ENCODE measurements at places on chromosomes 11 and 22.

- peak; percentile 81 for DNase-seq
These were observed 1.7 kb downstream of the TKFC start for GRCh38 chr11:61334434-61335354.

GRCh38 chr11:112786886-112787530, 174.2 kb upstream of the NCAM1 start:
- DNase-seq = no peak

DNA sequence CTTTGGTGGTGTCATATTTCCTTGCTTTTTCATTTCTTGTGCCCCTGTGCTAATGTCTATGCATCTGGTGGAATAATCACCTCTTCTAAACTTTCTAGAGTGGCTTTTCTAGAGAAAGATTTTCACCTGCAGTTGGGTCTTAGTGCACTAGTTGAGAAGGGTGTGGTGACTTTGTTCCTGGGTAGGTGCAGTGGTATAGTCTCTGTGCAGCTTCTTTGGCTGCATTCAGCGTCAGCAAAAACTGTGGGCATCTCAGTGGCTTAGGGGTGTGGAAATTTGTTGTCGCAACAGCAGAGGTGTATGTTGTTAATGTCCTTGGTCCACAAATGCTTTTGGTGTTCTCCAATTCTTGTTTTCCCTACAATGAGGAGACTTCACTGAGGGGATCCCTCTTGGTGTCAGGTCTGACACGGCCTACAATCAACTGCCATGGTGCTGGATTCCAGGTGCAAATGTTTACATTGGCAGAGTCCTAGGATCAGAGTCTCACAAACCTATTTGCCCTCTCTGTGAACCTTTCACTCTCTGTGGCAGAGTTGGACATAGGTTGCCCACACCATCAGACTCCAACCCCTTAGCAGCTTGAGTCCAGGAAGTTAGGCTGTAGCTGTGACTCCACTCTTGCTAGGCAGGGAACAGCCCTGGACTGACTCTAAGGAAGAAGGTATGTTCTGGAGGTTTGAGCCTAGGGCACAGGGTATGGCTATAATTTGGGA, 48.8 kb downstream of the GDPD4 start:
- no peak for DNase-seq

DNA sequence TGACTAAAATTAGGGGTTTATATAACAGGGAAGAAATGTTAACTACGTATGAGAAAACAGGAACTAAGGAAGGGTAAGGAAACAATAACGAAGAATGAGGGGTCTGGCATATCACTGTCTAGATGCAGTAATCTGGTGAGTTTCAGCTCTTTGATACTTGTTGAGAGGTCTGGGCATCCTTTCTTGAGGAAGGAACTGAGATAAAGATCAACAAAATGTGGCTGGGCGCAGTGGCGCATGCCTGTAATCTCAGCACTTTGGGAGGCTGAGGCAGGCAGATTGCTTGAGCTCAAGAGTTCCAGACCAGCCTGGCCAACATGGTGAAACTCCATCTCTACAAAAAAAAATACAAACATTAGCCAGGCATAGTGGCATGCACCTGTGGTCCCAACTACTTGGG, 2.7 kb downstream of the DCDC1 start:
- no peak for DNase-seq

DNA sequence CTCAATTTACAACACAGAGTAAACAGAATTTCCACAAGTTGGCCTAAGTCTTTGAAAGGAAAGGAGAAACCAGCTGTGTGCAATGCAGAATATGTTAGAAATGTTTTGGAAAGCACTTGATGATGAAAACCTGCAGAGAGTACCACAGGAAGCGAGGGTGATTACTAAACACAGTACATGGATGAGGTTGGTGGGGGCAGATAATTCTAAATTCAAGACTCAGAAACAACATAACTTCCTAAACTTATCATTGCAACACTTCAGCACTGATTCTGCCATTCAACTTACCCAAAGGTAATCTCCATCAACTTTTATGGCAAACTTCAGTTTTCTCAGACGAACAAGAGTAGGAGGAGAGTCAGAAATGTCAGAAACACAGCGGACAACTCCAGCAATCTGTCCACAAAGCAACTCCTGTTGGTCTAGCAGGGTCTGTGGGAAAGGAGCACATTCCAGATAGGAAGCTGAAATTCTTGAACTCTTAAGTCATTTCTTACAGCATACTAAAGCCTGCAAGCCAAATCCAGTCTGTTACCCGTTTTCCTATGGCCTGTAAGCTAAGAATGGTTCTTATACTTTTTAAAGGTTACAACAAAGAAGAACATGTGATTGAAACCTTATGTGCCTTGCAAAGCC, 6.8 kb downstream of the HPS4 start:
- DNase-seq = peak; percentile 63

DNA sequence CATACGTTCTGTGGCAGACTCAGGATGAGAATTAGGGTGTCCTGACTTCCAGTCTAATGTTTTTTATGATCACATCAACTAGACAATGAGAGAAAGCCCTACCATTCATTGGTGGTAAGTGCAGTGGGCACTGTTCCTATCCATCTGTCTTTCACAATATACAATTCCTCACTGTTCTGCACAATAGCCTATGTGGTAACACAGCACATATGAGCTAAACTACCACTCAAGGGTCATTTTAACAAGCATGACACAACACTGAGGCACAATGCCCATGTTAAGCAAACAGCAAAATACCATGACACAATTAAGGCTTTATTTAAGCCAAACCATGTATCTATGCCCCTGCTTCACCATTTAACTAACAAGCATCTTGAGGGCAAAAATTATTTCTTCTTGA, 52.3 kb downstream of the SIK3 start:
- peak; percentile 41 for DNase-seq

DNA sequence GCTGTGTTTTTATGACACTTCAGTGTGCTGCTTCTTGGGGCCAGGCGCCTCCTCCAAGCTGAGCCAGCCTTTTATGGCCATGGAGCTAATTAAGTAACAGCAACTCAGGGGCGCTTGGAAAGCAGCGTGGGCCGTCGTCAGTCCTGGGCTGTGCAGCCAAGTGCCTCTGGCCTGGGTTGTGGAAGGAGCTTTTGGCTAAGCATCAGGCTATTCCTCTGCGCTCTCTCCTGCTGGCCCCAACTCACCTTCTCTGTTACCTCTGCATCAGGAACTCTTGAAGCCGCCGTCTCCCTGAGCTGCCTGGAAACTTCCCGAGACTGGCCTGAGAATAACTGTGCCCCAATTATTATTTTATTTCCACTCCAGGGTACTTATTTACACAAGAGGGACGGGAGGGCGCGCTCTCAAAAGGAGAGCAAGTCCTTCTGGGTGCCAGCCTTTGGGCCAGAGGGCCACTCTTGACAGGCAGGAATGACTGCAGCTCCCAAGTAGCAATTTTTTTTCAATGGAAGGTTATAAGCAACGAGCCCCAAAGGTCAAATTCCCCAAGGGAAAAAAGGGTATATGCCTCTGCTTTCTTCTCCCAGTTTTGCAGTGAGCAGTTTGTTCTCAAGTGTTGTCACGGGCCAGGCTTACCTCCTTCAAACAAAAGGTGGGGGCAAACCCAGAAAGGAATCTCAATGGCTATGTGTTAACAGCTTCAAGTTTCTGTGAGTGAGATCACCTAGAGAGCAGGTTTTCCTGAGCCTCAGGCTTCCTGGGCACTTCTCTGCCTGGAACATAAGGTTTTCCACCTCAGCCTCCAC, 38.5 kb upstream of the NAV2 start:
- DNase-seq = no peak

DNA sequence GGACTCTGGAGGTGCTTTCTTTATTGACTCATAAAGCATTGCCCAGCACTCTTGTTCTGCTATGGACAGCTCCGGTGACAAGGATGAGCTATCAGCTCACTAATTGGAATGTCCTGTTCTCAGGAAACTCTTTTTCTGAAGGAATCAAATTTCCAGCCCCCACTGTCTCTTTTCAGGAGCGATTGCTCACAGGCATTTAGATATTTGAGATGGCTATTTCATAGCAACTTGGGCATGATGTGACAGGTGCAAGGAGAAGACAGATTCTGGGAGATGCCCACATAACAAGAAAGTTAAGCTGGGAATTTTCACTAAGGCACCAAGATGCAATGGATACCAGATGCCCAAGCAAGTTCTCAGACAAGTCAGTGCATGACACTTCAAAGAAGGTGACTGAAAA, 123.4 kb upstream of the CSNK2A3 start:
- no peak for DNase-seq

GRCh38 chr11:129530154-129530895, 154.7 kb downstream of the BARX2 start:
- no peak for DNase-seq

DNA sequence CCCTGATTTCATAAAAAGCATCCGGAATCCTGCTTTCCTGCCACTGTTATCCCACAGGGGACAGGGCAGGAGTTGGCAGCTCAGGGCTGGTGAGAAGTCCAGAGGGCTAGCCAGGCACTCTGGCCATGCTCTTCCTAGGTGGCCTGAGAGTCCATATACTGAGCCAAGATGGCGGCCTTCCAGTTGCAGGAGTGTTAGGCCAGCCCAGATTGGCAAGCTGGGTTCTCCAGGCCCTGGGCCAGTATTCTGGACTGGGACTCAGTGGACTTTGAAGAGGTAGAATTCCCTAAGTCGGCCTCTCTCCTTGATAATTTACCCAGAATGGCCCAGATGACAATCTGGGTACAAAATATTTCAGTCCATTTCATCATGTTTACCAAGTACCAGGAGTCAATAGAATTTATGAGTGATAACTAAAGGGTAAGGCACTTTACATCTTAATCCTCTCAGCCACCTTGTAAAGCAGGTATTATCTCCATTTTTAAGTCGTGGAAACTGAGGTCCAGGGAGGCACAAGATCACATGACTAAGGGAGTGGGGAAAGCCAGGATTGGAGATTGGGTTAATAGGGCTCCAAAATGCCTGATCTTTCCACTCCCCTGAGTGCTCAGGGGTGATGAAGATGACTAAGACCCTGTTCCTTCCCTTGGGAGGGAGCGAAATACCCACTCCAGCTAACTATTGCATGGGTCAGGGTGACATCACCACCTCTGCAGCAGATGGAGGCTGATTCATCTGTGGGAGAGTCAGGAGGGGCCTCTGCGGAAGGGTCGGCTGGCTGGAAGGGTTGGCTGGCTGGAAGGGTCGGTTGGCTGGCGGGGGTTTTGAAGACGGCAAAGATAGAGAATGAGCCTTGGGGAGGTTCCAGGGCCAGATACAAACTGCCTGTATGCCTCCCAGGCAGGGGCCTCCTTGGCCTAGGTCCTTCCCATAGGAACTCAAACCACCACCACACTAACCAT, 1.2 kb upstream of the MICALL1 start:
- peak; percentile 98 for DNase-seq

GRCh38 chr11:64877390-64878222, 815 bp downstream of the EHD1 start:
- no peak for DNase-seq

DNA sequence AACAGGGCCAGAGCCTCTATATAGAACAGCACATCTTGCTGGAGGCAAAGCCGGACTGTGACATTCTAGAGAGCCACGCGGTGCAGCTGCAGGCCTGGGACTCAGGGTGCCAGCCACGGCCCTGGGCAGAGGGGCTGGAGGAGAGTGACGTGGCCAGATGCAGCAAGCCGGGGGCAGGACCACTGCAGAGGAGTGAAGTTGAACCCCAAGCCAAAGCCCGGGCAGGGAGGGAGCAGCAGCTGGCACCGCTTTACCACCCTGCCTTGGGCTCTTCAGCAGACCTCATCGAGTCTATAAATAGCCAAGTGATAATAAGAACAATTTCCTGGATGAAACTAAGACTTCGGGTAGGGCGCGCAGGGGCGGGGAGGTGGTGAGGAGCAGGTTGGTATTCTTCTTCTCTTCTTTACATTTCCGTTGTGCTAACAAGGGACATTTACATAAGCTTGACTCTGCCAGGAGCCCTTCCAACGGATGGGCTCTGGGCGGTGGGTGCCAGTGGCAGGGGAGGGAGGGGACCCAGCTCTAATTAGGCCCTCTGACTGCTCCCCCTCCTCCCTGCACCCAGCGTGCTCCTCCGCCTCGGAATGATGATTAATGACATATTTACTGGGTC, 110.2 kb downstream of the ST3GAL4 start:
- no peak for DNase-seq

GRCh38 chr11:116332391-116332790, 440.4 kb downstream of the BUD13 start:
- DNase-seq = no peak

- no peak for DNase-seq
These were observed 60.0 kb upstream of the NECTIN1 start for GRCh38 chr11:119788911-119789560.

DNA sequence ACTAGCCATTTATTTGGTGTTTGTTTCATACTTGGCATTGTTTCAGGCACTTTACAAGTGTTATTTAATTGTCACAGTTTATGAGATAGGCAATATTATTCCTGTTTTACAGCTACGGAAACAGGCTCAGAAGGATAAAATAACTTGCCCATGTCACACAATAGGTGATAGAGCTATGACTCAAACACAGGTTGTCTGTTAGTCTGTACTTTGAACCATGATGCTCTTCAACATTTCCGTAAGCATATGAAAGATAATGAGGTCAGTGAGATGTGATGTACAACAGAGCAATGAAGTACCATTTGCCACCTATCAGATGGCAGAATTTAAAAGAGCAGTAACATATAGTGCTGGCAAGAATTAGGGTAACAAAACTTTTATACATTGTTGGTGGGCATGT, 15.3 kb downstream of the TUG1 start:
- DNase-seq = no peak

- DNase-seq = no peak
These were observed 266.7 kb downstream of the TMEM135 start for GRCh38 chr11:87304412-87304811.

DNA sequence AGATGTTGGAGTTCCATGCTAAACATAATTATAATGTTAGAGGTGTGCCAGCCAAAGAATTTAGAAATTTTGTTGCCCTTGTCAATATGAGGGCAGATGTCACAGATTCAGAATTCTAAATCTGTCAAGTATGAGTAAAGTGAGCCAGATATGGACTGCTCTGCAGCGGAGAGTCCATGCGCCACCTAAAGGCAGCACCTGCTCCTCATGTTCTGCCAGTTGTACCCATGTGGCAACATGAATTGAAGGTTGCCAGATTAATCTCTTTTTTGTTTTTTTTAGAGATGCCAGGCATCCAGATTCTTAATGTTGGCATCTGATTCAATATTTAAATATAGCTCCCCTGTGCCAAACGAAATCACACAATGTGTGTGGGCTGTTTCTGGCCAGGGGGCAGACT, 678.6 kb upstream of the ANO5 start:
- no peak for DNase-seq

DNA sequence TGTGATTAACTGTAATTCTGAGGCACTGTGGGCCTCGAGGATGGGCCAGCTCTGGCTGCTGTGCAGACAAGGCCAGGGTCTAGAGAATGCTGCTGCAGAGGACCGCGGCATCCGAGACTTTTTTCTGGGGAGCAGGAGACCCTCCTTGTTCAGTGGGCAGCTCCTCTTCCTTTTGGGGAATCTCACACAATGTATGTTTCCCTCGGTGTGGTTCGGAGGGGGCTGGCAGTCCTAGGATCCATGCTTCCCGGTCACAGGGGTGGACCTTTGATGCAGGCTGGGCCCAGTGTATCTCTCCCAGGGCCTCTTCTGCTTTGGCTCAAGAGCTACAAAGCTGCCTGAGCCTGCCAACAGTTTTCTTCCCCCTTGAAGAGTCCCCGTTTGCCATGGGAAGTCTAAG, 31.5 kb downstream of the MYEOV start:
- DNase-seq = no peak

- DNase-seq = peak; percentile 91
These were observed 184.2 kb upstream of the LUZP2 start for GRCh38 chr11:24312464-24313238.
